ENCODE measurements at places on chromosomes 11 and 22. TPM values are rescaled to one million over a fixed set of nuclear protein-coding genes. Genes with fewer than 3 reads are reported as not detected.

DNA sequence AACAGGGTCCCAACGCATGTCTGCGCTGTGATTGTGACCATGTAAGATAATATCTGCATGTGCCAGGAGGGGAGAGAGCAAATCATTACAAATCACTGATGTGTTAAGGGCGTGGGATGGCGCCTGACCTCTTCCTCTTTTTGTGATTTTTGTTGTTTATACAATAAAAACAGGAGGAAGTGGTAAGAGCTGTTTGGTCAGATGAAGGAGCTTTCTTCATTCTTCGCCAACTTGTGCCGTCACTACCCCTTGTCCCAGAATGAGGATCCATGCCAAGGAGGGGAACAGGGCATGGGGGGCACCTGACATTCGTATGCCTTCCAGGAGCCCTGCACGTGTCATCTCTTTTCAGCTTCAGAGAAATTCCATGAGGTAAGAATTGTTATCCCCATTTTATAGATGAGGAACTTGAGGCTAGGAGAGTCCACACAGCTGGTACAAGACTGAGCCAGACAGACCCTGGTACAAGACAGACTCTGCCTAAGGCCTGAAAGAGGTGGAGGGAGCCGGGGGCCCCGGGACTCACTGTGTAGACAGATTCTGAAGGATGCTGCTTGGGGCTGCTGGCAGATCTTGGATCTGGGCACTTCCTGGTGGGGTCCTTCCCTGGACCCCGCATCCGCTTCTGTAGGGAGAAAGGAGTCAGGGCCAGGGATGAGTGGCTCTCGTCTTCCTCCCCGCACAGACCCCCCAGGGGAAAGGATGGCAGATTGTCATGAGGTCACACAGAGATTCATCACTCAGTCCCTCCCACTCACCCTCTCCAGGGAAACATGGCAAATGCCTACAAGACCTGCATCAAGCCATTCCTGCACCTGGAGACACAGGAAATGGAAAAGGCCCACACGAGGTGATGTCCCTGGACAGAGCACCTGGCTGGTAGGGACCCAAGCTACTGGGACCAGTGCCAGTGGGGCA lies 34.6 kb downstream of the NFAM1 start:
- DNase-seq: peak; percentile 67

DNA sequence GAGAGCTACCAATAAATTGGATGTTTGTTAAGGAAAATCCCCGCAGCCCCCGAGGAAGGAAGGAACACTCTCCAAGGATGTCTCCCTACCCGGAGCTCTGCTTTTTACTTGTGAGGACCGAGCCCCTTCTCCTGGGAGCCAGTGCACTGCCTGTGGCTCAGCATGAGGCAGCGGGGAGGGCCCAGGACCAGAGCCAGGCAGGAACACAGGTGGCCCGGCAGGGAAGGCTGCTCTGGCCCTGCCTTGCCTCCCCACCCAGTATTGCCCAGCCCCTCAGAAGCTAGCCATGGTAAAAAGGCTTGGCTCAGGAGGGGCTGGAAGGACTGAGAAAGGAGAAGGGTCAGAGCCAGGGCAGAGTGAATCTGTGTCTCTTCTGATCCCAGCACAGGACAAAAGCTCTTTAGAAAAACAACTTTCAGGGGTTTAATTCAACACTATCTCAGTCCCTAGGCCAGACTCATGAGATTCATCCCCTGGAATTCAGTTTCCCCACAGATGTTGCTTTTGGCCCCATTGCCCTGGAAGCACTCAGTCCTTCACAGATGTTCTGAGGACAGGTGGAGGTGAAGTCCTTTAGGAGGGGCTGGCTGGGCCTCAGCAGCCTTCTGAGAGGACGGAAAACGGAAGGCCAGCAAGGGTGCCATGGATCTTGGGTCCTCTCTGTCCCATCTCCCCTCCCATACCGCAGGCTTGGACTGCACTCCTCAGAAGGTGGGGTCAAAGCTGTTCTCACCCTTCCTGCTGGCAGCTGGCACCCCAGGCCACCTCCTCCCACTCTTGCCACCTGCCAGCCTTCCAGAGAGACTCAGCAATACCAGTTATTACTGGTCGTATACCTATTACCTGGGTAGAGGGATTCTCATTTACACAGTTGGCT lies 318.9 kb downstream of the NTM start:
- no peak for DNase-seq

DNA sequence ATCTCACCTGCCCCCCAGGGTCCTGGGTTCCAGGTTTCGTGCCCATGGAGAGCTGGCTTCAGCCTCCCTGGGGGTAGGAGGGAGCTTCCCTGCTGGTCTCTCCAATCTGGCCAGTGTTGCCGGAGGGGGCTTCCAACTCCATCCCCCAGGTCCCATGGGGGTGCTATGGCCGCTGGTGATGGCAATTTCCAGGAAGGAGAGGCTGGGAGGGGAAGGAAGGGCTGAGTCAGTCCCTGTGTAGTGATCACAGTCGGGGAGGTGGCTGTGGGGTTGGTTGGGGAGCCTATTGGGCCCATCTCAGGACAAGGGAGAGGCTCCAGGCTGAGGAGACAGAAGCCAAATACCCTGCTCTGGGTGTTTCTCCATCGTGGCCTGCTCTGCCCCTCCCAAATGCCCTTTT lies 5.7 kb upstream of the CDC42EP2 start:
- DNase-seq: no peak

GRCh38 chr22:47190957-47191670 lies 428.7 kb downstream of the TBC1D22A start:
- peak; percentile 25 for DNase-seq

- no peak for DNase-seq
These were observed 57.4 kb downstream of the JAM3 start for GRCh38 chr11:134126217-134126822.

The MS4A15 gene
- total RNA-seq: not detected

The KRTAP5-7 gene
- total RNA-seq: 0.58 TPM

The SMIM38 gene
- total RNA-seq: 2.2 TPM
